Endothelial cell (in vitro differentiated cells): ENCODE measurements at places on chromosomes 6 and 20.
A peak's percentile ranks its signal among the peaks of the same experiment; 100 is the strongest.

DNA sequence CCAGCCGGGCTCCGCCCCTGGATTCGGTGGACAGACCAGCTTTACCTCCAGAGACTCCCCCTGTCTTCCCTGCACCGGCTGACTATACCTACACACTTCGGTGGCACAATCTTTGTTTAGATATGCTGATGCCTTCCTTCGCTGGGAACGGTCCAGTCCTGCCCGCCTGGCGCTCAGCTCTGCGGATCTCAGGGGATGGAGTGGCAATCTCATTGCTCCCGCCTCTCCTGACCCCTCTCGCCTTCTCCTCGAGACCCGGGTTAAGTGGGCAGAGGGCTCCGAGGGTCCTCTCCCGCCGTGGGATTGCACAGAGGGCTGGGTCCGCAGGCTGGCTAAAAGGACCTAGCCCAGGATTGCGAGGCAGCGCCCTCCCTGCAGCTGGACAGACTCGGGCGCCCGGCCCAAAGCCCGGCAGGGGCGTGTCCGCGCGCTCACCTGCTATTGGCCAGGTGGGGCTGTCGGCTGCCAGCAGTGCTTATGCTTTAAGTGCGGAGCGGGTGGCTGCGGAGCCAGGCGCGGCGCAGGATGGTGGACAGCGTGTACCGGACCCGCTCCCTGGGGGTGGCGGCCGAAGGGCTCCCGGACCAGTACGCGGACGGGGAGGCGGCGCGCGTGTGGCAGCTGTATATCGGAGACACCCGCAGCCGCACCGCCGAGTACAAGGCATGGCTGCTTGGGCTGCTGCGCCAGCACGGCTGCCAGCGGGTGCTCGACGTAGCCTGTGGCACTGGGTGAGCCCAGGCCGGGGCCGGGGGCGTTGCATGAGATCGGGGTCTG lies at the start of gene GNMT:
TSS of gene GNMT (plus strand) at position 512 of the 777 bp plus-strand sequence. CDS start at position 526, 14 bp downstream.
- peaks cover 8% of the 10 kb centered on the region for H3K27me3 ChIP-seq
- H3K36me3 ChIP-seq: peaks cover 16% of the 10 kb centered on the region
- DNase-seq: peak; percentile 43
- peaks cover 5% of the 10 kb centered on the region for H3K4me1 ChIP-seq
- peak within 1 kb of the TSS; percentile 38 for H3K4me3 ChIP-seq

DNA sequence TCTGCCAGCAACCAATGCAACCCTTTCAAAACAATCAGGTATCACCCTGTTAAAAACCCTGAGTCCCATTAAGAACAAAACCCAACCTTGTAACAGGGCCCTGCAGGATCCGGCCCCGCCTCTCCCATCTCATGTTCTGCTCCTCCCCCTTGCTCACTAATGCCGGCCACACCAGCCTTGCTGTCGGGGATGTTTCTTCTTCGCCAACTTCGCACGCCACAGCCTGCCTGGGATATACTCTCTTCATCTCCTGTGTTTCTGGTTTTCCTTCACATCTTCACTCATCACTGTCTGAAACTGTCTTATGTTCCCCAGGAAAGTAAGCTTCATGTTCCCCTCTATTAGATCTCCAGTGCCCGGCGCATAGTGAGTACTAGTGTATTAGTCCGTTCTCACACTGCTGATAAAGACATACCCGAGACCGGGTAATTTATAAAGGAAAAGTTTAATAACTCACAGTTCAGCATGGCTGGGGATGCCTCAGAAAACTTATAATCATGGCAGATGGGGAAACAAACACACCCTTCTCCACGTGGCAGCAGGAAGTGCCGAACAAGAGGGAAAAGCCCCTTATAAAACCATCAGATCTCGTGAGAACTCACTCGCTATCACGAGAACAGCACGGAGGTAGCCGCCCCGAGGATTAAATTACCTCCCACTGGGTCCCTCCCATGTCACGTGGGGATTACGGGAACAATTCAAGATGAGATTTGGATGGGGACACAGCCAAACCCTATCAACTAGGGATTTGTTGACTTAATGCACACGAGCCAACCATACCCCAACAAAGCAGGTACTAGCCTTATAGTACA lies 5.1 kb downstream of the TP53RK start:
- no peak overlapping the region for H3K27ac ChIP-seq
- peaks cover 10% of the 10 kb centered on the region for H3K36me3 ChIP-seq
- no peaks in the 10 kb centered on the region for H3K27me3 ChIP-seq
- peak overlapping the region; percentile 11 for H3K4me3 ChIP-seq
- DNase-seq: peak; percentile 19

- peak overlapping the region; percentile 87 for H3K4me3 ChIP-seq
- H3K36me3 ChIP-seq: peaks cover 10% of the 10 kb centered on the region
- peaks cover 4% of the 10 kb centered on the region for H3K27me3 ChIP-seq
- H3K4me1 ChIP-seq: peaks cover 6% of the 10 kb centered on the region
- no peak overlapping the region for H3K27ac ChIP-seq
These were observed 1.5 kb downstream of the FAM210B start for GRCh38 chr20:56360133-56360907.

DNA sequence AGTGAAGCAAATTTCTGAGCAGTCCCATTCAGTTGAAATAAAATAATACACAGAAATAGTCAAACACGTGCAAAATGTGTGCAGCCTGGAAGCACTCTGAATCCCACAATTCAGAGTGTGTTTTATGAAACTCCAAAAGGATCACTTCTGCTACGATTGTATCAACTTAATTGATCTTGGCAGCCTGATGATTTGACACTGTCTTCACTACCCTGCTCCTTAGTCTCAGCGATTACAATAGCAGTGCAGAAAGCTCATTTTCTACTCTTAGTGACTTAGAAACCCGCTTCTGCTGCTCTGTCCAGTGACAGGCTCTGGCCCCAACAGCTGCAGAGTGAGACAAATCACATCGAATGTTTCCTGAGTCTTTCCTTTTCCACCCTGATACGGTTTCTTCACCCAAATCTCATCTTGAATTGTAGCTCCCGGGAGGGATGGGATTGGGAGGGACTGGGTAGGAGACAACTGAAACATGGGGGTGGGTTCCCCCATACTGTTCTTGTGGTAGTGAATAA lies 16.2 kb upstream of the EMILIN3 start:
- no peak for DNase-seq
- peaks cover 15% of the 10 kb centered on the region for H3K4me1 ChIP-seq
- no peak overlapping the region for H3K27ac ChIP-seq
- H3K27me3 ChIP-seq: peaks cover 9% of the 10 kb centered on the region
- H3K36me3 ChIP-seq: no peaks in the 10 kb centered on the region

GRCh38 chr6:5706124-5707033 lies 300.3 kb downstream of the NRN1 start:
- H3K4me1 ChIP-seq: peaks cover 2% of the 10 kb centered on the region
- no peak overlapping the region for H3K4me3 ChIP-seq
- DNase-seq: no peak
- no peaks in the 10 kb centered on the region for H3K36me3 ChIP-seq
- H3K27ac ChIP-seq: no peak overlapping the region

- H3K4me3 ChIP-seq: no peak overlapping the region
- H3K36me3 ChIP-seq: no peaks in the 10 kb centered on the region
- H3K27me3 ChIP-seq: peaks cover 1% of the 10 kb centered on the region
- no peak for DNase-seq
- no peak overlapping the region for H3K27ac ChIP-seq
These were observed 370.2 kb upstream of the EPHA7 start for GRCh38 chr6:93789532-93789931.

DNA sequence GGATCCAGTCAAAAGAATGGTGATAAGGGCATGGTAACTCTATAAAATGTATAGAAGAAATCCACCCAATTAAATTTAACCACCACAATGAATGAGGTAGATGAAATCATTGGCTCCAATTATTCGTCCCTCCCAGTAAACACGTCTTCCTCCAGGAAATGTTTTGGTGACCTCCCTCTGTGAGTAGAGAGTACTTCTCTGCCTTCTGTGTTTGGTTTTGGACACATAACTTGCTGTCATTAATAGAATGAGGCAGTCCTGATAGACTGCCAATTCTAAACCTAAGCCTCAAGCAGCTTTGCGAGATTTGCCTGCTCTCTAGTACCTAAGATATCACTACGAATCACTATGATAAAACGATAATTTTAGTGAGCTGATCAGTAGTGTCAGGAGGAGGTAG lies 632.8 kb downstream of the HDGFL1 start:
- no peaks in the 10 kb centered on the region for H3K36me3 ChIP-seq
- no peaks in the 10 kb centered on the region for H3K4me1 ChIP-seq
- no peak overlapping the region for H3K27ac ChIP-seq
- H3K27me3 ChIP-seq: no peaks in the 10 kb centered on the region
- no peak overlapping the region for H3K4me3 ChIP-seq
- no peak for DNase-seq

GRCh38 chr6:128657181-128657580 lies 136.8 kb upstream of the PTPRK start:
- no peak for DNase-seq
- no peaks in the 10 kb centered on the region for H3K27me3 ChIP-seq
- H3K4me3 ChIP-seq: no peak overlapping the region
- no peak overlapping the region for H3K27ac ChIP-seq
- no peaks in the 10 kb centered on the region for H3K36me3 ChIP-seq
- peaks cover 5% of the 10 kb centered on the region for H3K4me1 ChIP-seq

- H3K4me1 ChIP-seq: peaks cover 22% of the 10 kb centered on the region
- H3K27ac ChIP-seq: no peak overlapping the region
- no peak for DNase-seq
- H3K4me3 ChIP-seq: no peak overlapping the region
- peaks cover 4% of the 10 kb centered on the region for H3K27me3 ChIP-seq
- H3K36me3 ChIP-seq: no peaks in the 10 kb centered on the region
These were observed 35.6 kb upstream of the KCNK16 start for GRCh38 chr6:39357998-39358686.

- H3K36me3 ChIP-seq: peaks cover 55% of the 10 kb centered on the region
- no peak for DNase-seq
- peaks cover 8% of the 10 kb centered on the region for H3K4me1 ChIP-seq
- H3K4me3 ChIP-seq: peak overlapping the region; percentile 27
- peaks cover 8% of the 10 kb centered on the region for H3K27me3 ChIP-seq
- H3K27ac ChIP-seq: no peak overlapping the region
These were observed 2.6 kb downstream of the SRSF6 start for GRCh38 chr20:43460172-43460829.

- DNase-seq: no peak
- no peak overlapping the region for H3K4me3 ChIP-seq
- H3K36me3 ChIP-seq: no peaks in the 10 kb centered on the region
- peaks cover 8% of the 10 kb centered on the region for H3K4me1 ChIP-seq
- no peak overlapping the region for H3K27ac ChIP-seq
These were observed 183.1 kb upstream of the MARCKS start for GRCh38 chr6:113674075-113674474.

DNA sequence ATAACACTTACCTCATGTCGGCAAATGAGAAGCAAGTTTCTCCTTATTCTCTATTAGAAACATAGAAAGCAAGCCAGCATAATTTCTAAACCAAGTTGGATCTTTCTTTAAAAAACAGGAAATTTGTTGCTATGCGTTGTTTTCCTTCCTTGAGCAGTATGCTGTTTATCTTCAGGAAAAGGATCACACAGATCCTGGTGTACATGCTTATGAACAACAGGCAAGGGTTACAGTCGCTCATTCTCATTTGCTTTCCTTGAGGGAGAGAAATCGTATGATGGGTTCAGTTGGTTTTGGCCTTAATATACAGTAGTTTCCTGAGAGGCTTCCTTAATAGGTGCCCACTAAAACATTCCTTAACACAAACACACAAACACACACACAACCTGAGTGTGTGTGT lies 118.8 kb downstream of the FYN start:
- H3K4me3 ChIP-seq: no peak overlapping the region
- peaks cover 40% of the 10 kb centered on the region for H3K36me3 ChIP-seq
- no peak for DNase-seq
- peaks cover 83% of the 10 kb centered on the region for H3K4me1 ChIP-seq
- peak overlapping the region; percentile 99 for H3K27ac ChIP-seq
- H3K27me3 ChIP-seq: peaks cover 11% of the 10 kb centered on the region

GRCh38 chr6:11718031-11718430 lies 60.6 kb downstream of the ADTRP start:
- H3K4me3 ChIP-seq: no peak overlapping the region
- H3K27me3 ChIP-seq: no peaks in the 10 kb centered on the region
- no peaks in the 10 kb centered on the region for H3K36me3 ChIP-seq
- H3K4me1 ChIP-seq: no peaks in the 10 kb centered on the region

DNA sequence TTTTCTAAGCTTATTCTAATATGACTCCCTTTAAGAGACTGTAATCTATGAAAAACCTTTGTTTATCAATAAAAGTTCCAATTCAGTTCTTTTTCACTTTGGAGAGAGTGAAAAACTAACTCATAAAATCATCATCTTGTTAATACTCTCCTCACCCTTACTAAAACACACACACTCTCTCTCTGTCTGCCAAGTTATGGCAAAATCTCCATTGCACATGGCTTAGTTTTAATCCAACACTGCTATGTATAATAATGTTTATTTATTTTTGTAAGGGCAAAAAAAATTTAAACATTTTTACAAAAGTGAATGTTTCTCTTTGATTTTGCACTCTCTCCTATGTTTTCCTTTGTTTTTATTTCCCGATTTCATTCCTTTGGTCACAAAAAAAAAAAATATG lies 253.2 kb downstream of the BMP7 start:
- H3K36me3 ChIP-seq: no peaks in the 10 kb centered on the region

GRCh38 chr20:20317621-20318364 lies 50.1 kb upstream of the INSM1 start:
- no peaks in the 10 kb centered on the region for H3K27me3 ChIP-seq
- H3K36me3 ChIP-seq: no peaks in the 10 kb centered on the region
- H3K4me3 ChIP-seq: no peak overlapping the region
- H3K27ac ChIP-seq: no peak overlapping the region
- peaks cover 14% of the 10 kb centered on the region for H3K4me1 ChIP-seq
